ENCODE measurements at places on chromosomes 7 and 10.
A peak's percentile ranks its signal among the peaks of the same experiment; 100 is the strongest.

DNA sequence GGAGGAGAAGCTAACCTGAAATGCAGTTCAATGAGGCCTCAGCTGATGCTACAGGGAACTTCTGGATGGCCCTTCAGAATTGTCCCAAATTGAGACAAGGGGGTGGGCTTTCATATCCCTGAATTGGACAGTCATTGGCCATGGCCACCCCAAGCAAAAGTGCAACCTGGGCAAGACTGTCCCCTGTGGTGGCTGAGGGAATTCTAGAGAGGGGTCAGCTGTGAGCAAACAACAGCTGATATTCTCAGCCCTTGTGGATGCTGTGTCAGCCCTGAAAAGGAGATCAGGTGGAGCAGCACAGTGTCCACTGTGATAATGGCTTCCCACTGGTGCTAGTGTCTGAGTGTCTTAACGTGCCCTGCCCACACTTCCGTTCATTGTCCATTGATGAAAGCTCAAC is 76.6 kb downstream of the SLC16A9 start:
- H3K27me3 ChIP-seq, result peaks cover 19% of the 10 kb centered on the region
- no peaks in the 10 kb centered on the region for H3K36me3 ChIP-seq
- H3K27ac ChIP-seq, result no peak overlapping the region

- no peak overlapping the region for H3K4me3 ChIP-seq
- no peaks in the 10 kb centered on the region for H3K27me3 ChIP-seq
- DNase-seq, result no peak
- H3K4me1 ChIP-seq, result peaks cover 9% of the 10 kb centered on the region
Measured at GRCh38 chr7:44080118-44080517, 2.2 kb downstream of the POLM start.

GRCh38 chr10:69413221-69413865 is 3.4 kb downstream of the TACR2 start:
- H3K36me3 ChIP-seq, result no peaks in the 10 kb centered on the region
- DNase-seq, result peak; percentile 69
- H3K27me3 ChIP-seq, result no peaks in the 10 kb centered on the region
- H3K27ac ChIP-seq, result no peak overlapping the region

DNA sequence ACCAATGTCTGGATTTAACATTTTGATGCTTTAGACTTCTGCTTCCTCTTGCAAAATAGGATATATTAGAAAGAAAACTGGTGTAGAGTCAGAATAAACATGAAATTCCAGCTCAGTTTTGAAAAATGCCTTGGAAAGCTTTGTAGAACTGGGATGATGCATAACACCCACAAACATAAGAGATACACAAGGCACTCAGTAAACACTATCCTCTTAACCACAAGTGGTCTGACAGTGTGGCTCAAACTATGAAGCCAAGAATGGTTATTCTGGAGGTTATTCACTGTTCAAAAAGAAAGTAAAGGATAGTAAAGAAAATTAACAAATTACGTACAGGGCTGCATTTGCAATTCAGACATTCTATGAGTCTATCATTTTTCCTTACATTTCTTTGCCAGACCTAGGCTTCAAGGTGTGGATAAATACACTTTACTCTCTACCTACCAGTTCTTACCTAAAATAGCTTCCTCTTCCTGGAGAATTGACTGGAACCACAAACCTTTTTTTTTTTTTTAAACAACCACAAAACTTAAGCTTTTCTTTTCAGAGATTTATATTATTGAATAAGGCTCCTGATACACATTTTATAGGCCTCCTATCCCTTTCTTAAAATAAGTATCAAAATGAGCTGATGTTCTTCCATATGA is 9.0 kb upstream of the RSBN1L start:
- H3K4me1 ChIP-seq, result peaks cover 5% of the 10 kb centered on the region
- no peak overlapping the region for H3K27ac ChIP-seq
- H3K27me3 ChIP-seq, result no peaks in the 10 kb centered on the region

- peaks cover 23% of the 10 kb centered on the region for H3K4me1 ChIP-seq
- DNase-seq, result no peak
- H3K36me3 ChIP-seq, result no peaks in the 10 kb centered on the region
- H3K4me3 ChIP-seq, result no peak overlapping the region
Measured at GRCh38 chr7:55363386-55364170, 1.6 kb upstream of the LANCL2 start.
